ENCODE measurements at places on chromosomes 4 and X. TPM values are rescaled to one million over a fixed set of nuclear protein-coding genes. Genes with fewer than 3 reads are reported as not detected.

- DNase-seq = no peak
These were observed 66.6 kb downstream of the TRMT44 start for GRCh38 chr4:8507196-8507570.

DNA sequence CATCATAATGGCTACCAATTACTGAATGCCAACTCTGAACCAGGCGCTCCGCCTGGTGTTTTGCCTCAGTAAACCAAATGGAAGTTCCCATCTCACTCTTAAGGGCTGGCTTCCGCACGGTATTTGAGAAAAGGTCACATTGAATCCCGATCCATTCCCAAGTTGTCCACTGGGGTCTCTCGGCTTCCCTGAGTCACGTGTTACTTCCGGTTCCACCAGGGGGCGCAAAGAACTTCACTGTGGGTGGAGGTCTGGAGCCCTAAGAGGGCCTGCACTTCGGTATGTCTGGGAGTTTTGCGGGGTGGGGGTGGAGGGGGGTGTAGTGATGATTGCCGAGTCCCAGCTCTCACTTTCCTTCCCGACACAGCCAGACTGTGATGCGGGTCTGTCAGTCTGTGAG lies 13.4 kb upstream of the NHS start:
- no peak for DNase-seq

GRCh38 chr4:5144384-5144783 lies 93.1 kb downstream of the STK32B start:
- DNase-seq = no peak

DNA sequence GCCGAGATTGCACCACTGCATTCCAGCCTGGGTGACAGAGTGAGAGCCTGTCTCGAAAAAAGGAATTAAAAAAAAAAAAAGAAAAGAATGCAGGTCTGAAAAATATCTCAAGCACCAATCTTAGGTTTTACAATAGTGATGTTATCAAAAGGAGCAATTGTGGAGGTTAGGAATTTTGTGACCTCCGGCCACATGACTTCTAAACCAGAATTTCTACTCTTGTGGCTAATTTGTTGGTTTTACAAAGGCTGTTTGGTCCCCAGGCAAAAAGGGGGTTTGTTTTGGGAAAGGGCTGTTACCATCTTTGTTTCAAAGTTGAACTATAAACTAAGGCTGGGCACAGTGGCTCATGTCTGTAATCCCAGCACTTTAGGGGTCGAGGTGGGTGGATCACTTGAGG lies 15.4 kb upstream of the ZNF41 start:
- DNase-seq = no peak

GRCh38 chr4:143502231-143502630 lies 11.3 kb upstream of the SMARCA5 start:
- DNase-seq = no peak

GRCh38 chrX:24371391-24371972 lies 11.0 kb downstream of the SUPT20HL1 start:
- peak; percentile 20 for DNase-seq

MFAP3L gene
- 3.1 TPM for total RNA-seq

DNA sequence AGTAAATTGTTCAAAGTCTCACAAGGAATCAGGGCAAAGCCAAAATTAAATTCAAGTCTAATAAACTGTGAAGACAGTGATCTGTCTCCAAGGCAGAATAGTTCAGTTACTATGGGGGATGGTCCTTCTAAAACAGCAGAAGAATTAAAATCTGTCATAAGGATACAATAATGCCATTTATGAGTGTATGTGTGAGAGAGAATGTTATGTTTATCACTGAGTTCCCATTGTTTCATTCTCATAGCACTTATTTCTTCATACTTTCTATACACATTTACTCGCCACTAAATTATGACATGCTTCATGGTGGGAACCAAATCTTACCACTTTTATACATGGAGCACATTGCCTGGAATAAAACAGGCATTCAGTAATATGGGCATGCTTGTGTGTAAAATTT lies 102.5 kb downstream of the AMMECR1 start:
- DNase-seq = no peak

- DNase-seq = no peak
These were observed 184.6 kb upstream of the KIT start for GRCh38 chr4:54473077-54473545.

TCEAL4 gene
- total RNA-seq = 11.9 TPM

DNA sequence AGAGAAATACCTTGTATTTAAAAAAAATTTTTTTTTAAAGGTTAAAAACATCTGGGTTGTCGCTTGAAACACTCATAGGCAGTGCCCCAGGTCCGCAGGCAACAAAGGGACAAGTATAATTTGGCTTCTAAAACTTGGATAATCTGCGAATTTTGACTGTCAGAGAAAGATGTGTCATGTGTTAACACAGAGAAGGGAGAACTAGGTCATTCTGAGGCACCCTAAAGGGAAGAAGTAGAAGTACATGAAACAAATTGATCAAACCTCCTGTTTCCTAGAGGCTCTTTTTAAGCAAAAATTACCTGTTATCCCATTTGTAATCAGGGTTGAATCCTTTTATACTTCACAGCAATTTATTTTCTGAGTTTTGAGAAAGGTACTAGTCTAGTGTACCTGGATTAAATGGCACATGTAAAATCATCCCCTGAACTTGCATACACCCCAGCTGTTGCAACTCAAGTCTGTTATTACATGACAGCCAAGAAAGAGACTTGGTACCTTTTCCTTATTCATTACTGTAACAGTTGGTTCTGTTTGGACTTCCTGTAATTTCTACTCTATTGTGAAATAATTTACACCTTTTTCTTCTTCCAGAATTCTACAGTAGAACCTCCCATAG lies 1.7 kb downstream of the SRD5A3 start:
- DNase-seq = no peak

DNA sequence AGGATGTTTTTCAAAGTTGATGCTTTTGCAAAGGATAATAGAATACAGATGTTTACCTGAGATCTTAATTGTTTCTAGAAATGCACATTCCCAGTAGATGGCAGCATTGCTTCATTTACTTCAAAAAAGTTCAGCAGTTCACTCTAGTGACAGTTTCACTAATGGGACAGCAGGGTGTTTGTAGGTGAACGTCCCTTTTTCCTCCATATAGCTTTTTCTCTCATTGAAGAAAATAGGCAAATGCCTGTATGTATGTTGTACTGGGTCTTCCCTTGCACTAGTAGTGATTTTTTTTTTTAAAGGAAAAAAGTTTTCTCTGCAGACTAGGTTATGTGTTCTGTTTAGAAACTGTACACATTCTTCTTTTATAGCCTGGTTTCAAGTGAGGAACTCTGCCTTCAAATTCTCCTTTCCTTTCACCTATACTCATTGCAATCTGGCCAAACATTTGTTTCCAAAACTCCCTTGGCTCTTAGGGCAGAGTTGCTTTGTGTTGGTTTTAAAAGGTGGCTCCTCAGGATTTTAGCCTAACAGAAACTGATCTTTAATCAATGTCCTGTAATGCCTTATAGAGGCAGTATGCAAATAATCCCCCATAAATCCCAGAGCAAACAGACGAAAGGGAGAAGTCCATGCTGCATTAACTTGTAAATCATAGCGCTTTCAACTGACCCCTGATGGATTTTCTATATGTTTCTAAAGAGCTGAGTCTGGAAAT lies 86.3 kb downstream of the EGF start:
- DNase-seq = peak; percentile 23

CENPVL1 gene
- total RNA-seq = not detected

LRRC66 gene
- not detected for total RNA-seq

DNA sequence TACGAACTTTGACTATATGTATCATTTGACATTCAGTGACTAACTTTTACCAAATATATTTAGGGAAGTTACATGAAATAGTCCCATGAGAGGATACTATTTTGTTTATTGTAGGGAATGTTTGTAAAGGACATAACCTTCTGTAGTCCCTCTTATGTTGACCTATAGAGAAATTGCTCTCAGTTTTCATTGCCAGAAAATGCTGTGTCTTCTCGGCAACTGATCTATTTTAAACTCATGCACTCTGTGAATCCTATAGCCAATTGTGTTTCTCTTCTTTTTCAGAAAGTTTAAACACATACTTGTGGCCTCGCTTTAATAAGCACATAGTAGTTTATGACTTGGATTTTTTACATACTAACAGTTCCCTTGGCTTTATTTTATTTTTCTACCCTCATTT lies 38.2 kb downstream of the DMP1 start:
- DNase-seq = no peak

HMGN5 gene
- 1.6 TPM for total RNA-seq

GRCh38 chrX:118464501-118464900 lies 31.1 kb upstream of the DOCK11 start:
- DNase-seq = no peak

ALAS2 gene
- not detected for total RNA-seq

GRCh38 chr4:45668128-45668527 lies 455.7 kb downstream of the GABRG1 start:
- DNase-seq = no peak

DNA sequence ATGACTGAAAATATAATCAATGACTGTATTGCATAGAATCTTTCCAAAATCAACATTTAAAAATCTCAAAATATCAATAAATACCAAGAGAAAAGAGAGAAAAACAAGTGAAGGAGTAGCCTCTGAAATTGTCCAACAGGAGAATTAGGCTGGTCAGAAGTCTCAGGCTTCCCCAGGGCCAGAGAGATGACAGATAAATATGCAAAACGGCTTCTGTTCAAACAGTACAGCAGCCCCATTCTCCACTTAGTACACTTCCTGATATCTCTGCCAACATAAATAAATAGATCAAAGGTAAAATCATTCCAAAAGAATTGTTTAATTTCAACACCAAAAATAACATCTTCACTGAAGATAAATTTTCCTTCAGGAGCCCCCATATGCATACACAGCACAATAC lies 204.7 kb upstream of the GABRA2 start:
- no peak for DNase-seq

- DNase-seq = no peak
These were observed 2351.4 kb downstream of the PCDH7 start for GRCh38 chr4:33071535-33071934.

DNA sequence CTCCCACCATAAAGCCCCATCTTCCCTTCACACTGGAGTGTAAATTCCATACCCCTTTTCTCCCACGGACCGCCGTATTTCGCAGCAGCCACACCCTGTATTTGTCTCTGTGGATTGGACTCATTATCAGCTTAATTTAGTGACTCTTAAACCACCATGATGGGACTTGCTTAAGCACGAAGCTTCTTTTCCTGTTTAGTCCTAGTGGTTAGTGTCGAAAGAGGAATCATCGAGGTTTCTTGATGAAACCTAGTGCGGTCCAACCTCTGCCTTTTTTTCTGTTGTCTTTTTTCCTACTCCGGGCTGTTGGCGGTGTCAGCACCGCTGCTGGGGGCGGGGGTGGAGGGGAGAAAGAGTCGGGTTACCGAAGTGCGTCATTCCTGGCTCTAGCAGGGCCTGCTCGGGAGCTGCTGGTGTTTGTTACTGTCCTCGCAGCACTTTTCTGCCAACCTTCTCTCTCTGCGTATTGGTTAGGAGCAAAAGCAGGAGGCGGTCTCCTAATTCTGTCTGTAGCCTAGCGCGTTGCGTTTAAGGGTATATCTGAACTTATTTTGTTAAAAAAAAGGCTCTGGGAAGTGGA lies 1.4 kb downstream of the STAG2 start:
- DNase-seq = peak; percentile 77

- no peak for DNase-seq
These were observed 54.7 kb downstream of the CPE start for GRCh38 chr4:165433529-165433928.

DNA sequence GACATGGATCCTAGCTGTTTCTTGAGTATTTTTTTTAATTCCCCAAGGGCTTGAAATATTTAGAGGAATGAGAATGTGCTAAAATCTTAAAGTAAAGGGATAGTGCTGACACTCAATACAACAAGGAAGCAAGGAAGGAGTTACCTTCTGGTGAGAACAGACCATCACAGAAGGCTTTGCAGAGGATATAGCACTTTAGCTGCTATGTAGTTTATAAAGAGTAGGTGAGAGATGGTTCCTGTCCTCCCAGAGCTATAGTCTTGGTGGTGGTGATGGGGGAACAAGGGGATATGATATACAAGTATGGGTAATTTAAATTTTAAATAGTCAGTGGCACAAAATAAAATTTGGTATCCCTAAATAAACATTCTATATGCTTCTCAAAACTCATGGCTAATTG lies 47.6 kb downstream of the MTHFD2L start:
- no peak for DNase-seq

DNA sequence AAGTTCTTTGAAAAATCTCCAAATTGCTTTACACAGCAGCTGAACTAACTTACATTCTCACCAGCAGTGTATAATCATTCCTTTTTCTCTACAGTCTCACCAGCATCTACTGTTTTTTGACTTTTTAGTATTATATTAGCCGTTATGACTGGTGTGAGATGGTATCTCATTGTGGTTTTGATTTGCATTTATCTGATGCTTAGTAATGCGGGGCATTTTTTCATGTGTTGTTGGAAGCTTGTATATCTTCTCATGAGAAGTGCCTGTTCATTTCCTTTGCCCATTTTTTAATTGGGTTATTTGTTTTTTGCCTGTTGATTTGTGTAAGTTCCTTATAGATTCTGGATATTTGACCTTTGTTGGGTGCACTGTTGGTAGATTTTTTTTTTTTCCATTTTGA lies 931.7 kb downstream of the CENPC start:
- DNase-seq = no peak

DNA sequence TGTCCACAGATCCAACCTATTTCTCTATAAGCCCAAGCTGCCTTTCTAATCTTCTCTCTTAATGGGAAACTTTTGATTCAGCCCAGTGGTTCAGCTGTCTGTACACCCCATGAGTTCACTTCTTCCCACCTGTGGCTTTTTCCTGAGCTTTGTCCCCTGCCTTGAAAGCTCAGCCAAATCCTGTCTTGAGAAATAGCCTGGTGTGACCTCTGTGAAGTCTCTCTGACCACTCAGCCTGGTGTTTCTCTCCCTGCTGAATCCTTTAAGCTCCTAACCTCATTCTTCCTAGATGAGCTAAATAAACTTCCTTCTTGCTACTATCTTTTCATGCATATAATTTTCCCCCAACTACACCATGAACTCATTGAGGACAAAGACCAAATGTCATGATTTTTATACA lies 15.2 kb upstream of the HERC5 start:
- DNase-seq = no peak

KDM5C gene
- 208 TPM for total RNA-seq

DNA sequence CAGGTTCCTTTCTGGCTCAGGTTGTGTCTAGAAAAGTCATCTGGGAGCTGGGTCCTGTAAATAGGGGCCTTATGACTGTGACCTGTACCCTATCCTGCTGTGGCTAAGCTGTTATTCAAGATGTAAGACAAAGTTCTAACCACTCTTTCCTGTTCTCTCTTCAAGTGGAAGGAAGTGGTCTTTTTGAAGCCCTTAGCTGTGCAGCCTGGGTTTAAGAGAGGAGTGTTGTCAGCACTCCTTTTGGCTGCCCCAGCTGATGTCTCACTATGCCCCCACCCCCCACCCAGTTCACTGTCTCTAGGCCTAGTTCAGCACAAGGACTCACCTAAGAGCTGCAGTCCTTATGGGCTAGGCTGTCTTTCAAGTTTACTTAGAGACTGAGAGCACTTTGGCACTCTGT lies 1069.5 kb downstream of the FAM133A start:
- no peak for DNase-seq

RAP2C gene
- 38.5 TPM for total RNA-seq

GRCh38 chr4:94339779-94340178 lies 2.9 kb downstream of the HPGDS start:
- DNase-seq = no peak

GRCh38 chr4:41209187-41209586 lies 5.2 kb downstream of the APBB2 start:
- DNase-seq = no peak

EPHA5 gene
- not detected for total RNA-seq

- no peak for DNase-seq
These were observed 24.7 kb upstream of the CT47A1 start for GRCh38 chrX:121010218-121010617.

CYBB gene
- total RNA-seq = 15.5 TPM

TDO2 gene
- not detected for total RNA-seq

Measured in T-helper 17 cell (primary cell).